ENCODE measurements at places on chromosomes 6 and 20. TPM values are rescaled to one million over a fixed set of nuclear protein-coding genes. Genes with fewer than 3 reads are reported as not detected.
A peak's percentile ranks its signal among the peaks of the same experiment; 100 is the strongest.

EPB41L1 gene
- 21.1 TPM for total RNA-seq

NOX3 gene
- total RNA-seq = not detected

SLC17A2 gene
- total RNA-seq = not detected

PTK7 gene
- total RNA-seq = 29.9 TPM

DNA sequence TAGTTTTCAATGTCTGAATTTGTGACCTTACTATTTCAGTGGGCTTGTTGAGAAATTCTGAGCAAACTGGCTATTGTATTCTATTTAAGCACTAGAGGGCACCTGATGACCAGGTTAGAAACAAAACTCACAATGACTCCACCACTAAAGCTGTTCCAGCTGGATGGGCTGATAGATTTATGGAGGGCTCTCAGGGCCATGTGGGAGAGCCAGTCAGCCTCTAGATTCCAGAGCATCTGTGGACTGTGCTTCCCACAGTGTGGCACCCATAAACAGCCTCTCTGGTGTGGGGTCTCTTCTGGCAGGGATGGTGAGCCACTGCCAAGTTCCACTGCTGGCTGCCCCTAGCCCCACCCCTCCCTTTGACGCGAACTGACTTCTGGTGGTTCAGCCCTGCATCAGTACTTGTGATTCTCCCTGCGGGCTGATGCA, 29.2 kb downstream of the C6orf58 start:
- DNase-seq = peak; percentile 40

DNA sequence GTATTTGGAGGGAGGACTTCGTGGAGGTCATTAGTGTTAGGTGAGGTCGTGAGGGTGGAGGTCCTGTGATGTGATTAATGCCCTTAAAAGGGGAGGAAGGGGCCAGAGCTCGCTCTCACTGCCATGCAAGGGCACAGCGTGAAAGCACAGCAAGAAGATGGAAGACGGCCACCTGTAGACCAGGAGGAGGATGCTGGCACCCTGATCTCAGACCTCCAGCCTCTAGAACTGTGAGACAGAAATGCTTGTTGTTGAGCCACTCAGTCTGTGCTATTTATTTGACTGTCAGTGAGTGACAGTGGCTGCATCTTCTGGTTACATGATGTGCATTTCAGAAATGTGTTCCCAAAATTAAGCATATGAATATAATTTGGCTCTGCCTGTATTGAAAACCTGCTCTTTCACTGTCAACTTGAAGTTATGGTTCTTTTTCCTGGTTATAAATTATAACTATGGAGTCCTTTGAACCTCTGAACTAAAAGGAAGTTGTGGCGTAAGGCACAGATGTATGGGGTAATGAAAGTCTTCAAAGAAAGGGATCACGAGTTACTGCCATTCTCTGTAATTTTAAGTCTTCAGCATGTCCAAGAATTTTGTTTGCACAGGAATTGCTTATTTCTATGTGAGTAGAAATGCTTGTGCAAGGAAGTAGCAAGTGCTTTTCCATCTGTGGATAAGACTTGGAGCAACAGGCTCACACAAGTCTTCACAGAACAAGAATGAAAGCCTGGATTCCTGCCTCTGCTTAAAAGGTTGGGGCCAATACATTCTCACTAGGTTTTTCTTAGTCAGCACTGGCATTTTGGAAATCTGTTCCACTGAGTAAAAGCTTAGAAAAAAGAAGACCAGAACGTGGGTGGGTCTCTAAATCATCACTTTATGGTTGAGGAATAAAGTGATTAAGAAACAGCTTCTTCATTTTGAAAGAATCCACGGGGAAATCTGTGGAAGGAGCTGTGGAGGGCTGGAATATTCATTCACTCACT, 10.3 kb downstream of the PPP1R14C start:
- no peak for DNase-seq

GRCh38 chr20:18541741-18542140, 25.5 kb upstream of the SMIM26 start:
- DNase-seq = no peak

DNA sequence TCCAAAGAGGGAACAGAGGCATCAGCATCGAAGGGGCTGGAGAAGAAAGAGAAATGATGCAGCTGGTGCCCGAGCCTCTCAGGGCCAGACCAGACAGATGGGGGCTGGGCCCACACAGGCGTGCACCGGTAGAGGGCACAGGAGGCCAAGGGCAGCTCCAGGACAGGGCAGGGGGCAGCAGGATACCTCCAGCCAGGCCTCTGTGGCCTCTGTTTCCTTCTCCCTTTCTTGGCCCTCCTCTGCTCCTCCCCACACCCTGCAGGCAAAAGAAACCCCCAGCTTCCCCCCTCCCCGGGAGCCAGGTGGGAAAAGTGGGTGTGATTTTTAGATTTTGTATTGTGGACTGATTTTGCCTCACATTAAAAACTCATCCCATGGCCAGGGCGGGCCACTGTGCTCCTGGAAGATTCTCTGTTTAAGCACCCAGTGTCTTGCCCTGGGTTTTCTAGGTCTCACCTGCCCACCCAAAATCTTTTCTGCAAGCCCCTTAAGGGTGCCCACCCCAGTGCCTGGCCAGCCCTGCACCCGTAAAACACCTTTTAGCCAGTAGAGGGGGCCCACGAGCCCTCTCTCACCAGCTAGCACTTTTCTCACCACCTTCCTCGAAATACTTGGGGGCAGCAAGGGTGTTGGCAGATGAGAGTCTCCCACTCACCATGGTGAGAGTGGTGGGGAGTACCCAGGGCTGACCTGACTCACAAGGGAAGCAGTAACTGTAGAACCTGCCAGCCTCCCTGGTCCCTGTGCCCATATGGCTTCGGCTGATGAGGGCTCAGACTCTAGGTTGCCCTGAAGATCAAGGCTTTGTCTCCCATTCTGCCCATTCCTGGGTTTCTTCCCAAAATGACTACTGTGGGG, 35.7 kb upstream of the ID1 start:
- peak; percentile 77 for DNase-seq

GRCh38 chr6:54525731-54526130, 217.5 kb downstream of the TINAG start:
- DNase-seq = no peak

GRCh38 chr20:4041748-4042411, 26.5 kb upstream of the RNF24 start:
- DNase-seq = peak; percentile 46

DNA sequence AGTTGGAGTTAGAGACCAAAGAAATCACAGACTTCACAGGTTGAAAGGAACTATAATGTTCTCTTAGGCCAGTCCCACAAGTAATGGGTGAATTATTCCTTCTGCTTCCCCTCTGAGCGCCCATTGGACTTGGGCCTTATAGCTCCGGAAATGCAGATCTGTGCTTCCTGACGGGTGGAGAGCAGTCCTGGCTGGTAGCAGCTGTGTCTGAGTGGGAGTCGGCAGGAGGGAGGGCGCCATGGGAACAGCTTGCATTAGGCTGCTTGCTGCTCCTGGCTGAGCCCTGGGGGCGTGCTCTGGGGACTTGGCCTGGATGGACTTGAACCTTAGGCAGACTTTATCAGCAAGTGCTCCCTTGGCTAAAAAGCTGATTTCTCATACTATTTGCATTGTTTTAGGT, 18.4 kb upstream of the NUP153 start:
- DNase-seq = peak; percentile 85

- peak; percentile 78 for DNase-seq
These were observed 19.3 kb upstream of the RNGTT start for GRCh38 chr6:88982720-88983119.

- DNase-seq = no peak
These were observed 5.1 kb downstream of the PEX6 start for GRCh38 chr6:42973926-42974325.

DNA sequence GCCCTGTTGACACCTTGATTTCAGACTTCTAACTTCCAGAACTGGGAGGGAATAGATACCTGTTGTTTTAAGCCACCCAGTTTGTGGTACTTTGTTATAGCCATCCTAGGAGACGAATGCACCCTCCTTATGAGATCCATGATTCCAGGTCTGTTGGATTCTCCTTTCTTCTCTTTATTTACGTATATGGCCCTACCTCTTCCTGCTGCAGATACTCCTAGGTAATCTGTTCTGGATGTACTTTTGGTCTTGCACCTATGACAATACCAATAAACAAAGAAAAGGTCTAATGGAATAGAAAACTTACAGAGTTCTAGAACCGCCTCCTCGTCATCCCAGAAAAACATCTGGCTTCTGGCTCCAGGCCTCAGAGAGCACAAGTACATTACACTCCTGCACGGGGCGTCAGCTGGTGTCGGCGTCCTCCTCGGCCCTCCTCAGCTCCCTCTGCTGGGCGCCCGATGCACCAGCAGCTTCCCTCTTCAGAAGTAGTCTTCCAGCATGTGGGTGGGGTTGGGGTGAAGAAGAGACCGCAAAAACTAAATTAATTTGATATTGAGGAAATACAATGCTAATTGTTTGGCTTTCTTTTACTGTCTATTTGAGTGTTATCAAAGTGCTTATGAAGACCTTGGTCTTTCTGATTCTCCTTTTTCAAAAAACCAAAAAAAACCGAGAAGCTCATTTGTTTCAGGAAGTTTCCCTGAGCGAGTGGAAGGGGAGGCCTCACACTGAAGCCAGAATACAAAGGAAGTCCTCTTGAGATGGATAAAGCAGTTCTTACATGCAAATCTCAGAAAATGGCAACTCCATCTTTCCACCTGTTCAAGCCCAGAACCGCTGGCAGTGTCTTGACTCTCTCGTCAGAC, 9.7 kb upstream of the ATXN1 start:
- DNase-seq = peak; percentile 88

GRCh38 chr20:49747707-49748524, 34.2 kb upstream of the B4GALT5 start:
- peak; percentile 74 for DNase-seq

All from dermis blood vessel endothelial cell (primary cell).